Activated CD8-positive, alpha-beta memory T cell treated with anti-CD3 and anti-CD28 coated beads, Interleukin-2, amount 10 ng/mL, durations not matched to agents 7 days and 5 days (primary cell): ENCODE measurements at places on chromosomes 16 and 17. TPM values are rescaled to one million over a fixed set of nuclear protein-coding genes. Genes with fewer than 3 reads are reported as not detected.

- H3K4me1 ChIP-seq, result no peaks in the 10 kb centered on the region
- H3K36me3 ChIP-seq, result no peaks in the 10 kb centered on the region
- no peaks in the 10 kb centered on the region for H3K27me3 ChIP-seq
Observed at GRCh38 chr16:62077998-62078397, 41.8 kb upstream of the CDH8 start.

DNA sequence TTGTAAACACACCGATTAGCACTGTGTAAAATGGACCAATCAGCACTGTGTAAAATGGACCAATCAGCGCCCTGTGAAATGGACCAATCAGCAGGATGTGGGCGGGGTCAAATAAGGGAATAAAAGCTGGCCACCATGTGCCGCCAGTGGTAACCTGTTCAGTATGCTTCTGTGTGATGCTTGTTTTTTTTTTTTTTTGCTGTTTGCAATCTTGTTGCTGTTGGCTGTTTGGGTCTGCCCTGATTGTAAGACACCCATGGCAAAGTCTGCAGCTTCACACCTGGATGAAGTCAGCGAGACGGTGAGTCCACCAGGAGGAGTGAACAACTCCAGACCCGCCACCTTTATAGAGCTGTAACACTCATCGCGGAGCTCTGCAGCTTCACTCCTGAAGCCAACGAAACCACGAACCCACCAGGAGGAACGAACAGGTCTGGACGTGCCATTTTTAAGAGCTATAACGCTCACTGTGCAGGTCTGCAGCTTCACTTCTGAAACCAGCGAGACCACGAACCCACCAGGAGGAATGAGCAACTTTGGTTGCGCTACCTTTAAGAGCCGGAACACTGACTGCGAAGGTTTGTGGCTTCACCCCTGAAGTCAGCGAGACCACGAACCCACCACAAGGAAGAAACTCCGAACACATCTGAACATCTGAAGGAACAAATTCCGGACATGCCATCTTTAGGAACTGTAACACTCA is 85.0 kb upstream of the MED9 start:
- peaks cover 30% of the 10 kb centered on the region for H3K27me3 ChIP-seq
- peak; percentile 85 for DNase-seq
- peak overlapping the region; percentile 56 for H3K4me3 ChIP-seq
- H3K4me1 ChIP-seq, result peaks cover 44% of the 10 kb centered on the region
- H3K27ac ChIP-seq, result peak overlapping the region; percentile 60

Gene RASL10B
- 0.37 TPM for total RNA-seq

GRCh38 chr16:3460121-3460520 is 16.6 kb downstream of the NAA60 start:
- no peak overlapping the region for H3K4me3 ChIP-seq
- peaks cover 56% of the 10 kb centered on the region for H3K4me1 ChIP-seq
- DNase-seq, result no peak
- H3K27ac ChIP-seq, result peak overlapping the region; percentile 91
- H3K36me3 ChIP-seq, result peaks cover 8% of the 10 kb centered on the region
- no peaks in the 10 kb centered on the region for H3K27me3 ChIP-seq

Gene KRT20
- total RNA-seq, result not detected

- H3K4me3 ChIP-seq, result no peak overlapping the region
- no peak overlapping the region for H3K27ac ChIP-seq
- DNase-seq, result no peak
- H3K36me3 ChIP-seq, result peaks cover 69% of the 10 kb centered on the region
Observed at GRCh38 chr16:28104404-28104803, 40.9 kb upstream of the GSG1L start.

GRCh38 chr17:14301279-14302090 is 604 bp downstream of the HS3ST3B1 start:
- DNase-seq, result peak; percentile 53
- H3K27ac ChIP-seq, result peak overlapping the region; percentile 86
- peaks cover 43% of the 10 kb centered on the region for H3K27me3 ChIP-seq
- peaks cover 58% of the 10 kb centered on the region for H3K4me1 ChIP-seq
- peaks cover 4% of the 10 kb centered on the region for H3K36me3 ChIP-seq

GRCh38 chr17:58753026-58753425 is 2.6 kb upstream of the PPM1E start:
- DNase-seq, result no peak
- no peaks in the 10 kb centered on the region for H3K36me3 ChIP-seq
- H3K4me3 ChIP-seq, result no peak overlapping the region

DNA sequence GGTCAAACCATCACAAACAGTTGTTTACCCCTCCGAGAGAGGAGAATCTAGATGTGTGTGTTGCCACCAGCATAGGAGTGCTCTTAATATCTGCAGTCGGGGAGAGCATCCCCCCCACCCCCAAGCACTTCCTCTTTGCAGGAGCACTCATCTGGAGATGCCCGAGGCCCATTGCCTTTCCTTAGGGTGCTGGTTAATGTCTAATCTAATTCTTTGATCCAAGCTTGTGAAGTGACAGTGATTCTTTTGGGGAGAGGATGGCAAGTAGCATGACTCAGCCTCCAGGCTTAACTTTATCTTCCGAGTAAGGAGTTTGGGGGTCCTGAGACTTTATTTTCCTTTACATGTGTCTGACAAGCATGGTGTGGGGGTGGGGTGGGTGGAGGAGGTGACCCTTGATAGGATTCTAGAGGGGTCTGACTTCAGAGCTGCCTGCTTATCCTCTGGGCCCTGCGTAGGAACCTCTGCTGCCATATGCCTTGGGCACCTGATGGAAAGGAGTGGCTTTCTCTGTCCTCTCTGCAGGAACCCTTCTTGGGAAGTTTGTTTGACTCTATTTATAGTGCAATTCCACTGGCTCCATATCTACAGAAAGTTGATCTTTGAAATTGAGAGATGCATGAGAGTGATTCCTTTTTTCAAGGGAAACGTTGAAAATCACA is 207.1 kb downstream of the SPECC1 start:
- H3K4me3 ChIP-seq, result no peak overlapping the region
- peaks cover 2% of the 10 kb centered on the region for H3K36me3 ChIP-seq
- DNase-seq, result no peak
- no peak overlapping the region for H3K27ac ChIP-seq
- no peaks in the 10 kb centered on the region for H3K4me1 ChIP-seq
- H3K27me3 ChIP-seq, result no peaks in the 10 kb centered on the region

Gene DNAAF8
- total RNA-seq, result 0.30 TPM

DNA sequence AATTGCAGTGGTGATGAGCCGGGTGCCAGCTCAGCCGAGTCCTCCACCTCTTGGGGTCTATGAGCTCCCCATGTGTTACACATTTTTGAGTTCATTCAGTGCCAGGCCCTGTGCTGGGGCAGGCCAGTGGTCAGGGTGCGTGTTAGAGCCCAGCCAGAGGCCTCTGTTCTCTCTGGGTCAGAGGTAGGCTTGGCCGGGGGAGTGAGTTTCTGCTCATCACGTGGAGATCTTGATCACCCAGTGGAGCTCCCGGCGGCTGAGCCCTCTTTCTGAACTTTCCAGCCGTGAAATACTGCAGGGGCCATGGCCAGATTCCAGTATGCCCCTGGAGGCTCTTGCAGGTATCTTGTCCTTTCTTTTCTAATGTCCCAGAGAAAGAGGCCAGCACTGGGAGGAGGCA is 93.0 kb downstream of the RAP1GAP2 start:
- no peaks in the 10 kb centered on the region for H3K36me3 ChIP-seq
- H3K27ac ChIP-seq, result no peak overlapping the region
- H3K4me1 ChIP-seq, result no peaks in the 10 kb centered on the region
- no peak overlapping the region for H3K4me3 ChIP-seq
- DNase-seq, result no peak
- H3K27me3 ChIP-seq, result no peaks in the 10 kb centered on the region

GRCh38 chr16:53515811-53516210 is 12.8 kb upstream of the AKTIP start:
- no peaks in the 10 kb centered on the region for H3K27me3 ChIP-seq
- peaks cover 19% of the 10 kb centered on the region for H3K36me3 ChIP-seq
- no peak overlapping the region for H3K4me3 ChIP-seq
- DNase-seq, result no peak

- DNase-seq, result no peak
- no peak overlapping the region for H3K4me3 ChIP-seq
- no peaks in the 10 kb centered on the region for H3K27me3 ChIP-seq
- H3K4me1 ChIP-seq, result no peaks in the 10 kb centered on the region
- no peak overlapping the region for H3K27ac ChIP-seq
Observed at GRCh38 chr16:82302042-82302727, 132.2 kb upstream of the MPHOSPH6 start.

DNA sequence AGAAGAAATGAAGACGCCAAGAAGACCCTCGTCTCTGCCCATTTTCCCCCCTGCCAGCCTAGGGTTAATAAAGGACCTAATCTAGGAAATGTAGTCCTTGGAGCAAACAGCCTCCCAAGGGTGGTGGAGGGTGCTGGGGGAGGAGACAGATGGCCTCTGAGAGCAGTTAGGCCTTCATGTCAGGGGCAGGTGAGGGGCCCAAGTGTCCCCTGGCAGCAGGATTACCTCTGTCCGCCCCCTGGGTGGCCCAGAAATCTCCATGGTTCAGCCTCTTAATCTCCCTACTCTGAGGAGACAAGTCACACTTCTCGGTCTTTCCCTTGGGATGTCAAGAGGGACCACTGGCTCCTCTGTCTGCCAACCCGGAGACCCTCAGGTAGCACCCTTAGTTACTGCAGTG is 365.4 kb upstream of the TNRC6C start:
- DNase-seq, result no peak
- no peaks in the 10 kb centered on the region for H3K36me3 ChIP-seq
- H3K27me3 ChIP-seq, result peaks cover 75% of the 10 kb centered on the region
- no peak overlapping the region for H3K27ac ChIP-seq
- no peak overlapping the region for H3K4me3 ChIP-seq
- H3K4me1 ChIP-seq, result peaks cover 22% of the 10 kb centered on the region

- peaks cover 2% of the 10 kb centered on the region for H3K4me1 ChIP-seq
- DNase-seq, result no peak
- no peak overlapping the region for H3K27ac ChIP-seq
Observed at GRCh38 chr16:777826-778225, 10.4 kb downstream of the RPUSD1 start.

DNA sequence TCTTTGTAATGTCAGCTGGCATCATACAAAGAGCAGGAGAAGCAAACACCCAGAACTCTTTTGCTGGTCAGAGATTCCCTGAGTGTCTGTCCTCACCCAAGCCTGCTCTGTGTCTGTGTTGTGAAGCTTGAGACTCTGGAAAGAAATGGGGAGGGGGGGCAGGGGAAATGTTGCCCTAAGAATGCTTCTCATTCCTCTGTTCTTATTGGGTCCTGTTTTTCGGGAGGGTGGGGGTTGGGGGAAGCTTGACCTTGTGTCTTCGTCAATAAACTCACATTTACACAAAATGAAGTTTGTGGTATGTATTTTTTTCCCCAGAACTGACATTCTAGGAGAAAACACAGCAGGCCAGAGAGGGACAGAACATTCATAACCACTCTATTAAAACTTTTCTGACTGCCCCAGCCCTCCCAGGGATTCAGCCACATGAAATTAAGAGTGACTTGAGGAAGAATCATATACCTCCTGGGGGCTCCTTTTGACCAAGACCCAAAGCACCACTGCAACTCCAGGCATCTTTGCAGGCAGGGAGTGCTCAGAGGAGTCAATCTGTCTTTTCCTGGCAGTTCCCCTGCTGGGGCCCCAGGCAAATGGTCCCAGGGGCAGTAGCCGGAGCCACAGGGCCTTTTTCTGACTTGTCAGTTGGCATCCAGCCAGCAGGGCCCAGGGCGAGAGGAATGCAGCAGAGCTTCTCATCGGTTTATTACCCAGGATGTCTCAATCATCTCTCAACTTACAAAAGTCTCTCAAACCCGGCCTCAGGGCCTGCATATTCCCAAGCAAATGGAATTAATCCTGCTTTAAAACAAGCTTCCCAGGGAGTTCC is 5.1 kb upstream of the RASL10B start:
- H3K27me3 ChIP-seq, result peaks cover 10% of the 10 kb centered on the region
- H3K4me3 ChIP-seq, result no peak overlapping the region
- DNase-seq, result no peak
- no peak overlapping the region for H3K27ac ChIP-seq
- peaks cover 9% of the 10 kb centered on the region for H3K4me1 ChIP-seq

GRCh38 chr17:58669853-58670252 is 22.0 kb downstream of the TEX14 start:
- no peak overlapping the region for H3K27ac ChIP-seq
- H3K4me3 ChIP-seq, result no peak overlapping the region
- peaks cover 21% of the 10 kb centered on the region for H3K27me3 ChIP-seq
- H3K4me1 ChIP-seq, result peaks cover 7% of the 10 kb centered on the region
- DNase-seq, result no peak

- no peaks in the 10 kb centered on the region for H3K27me3 ChIP-seq
- no peak for DNase-seq
- peaks cover 2% of the 10 kb centered on the region for H3K4me1 ChIP-seq
- H3K27ac ChIP-seq, result no peak overlapping the region
Observed at GRCh38 chr17:31224366-31224765, 72.7 kb downstream of the OMG start.

- H3K36me3 ChIP-seq, result no peaks in the 10 kb centered on the region
- no peaks in the 10 kb centered on the region for H3K4me1 ChIP-seq
- H3K27me3 ChIP-seq, result no peaks in the 10 kb centered on the region
- no peak for DNase-seq
Observed at GRCh38 chr16:23107936-23108335, 41.3 kb downstream of the USP31 start.

DNA sequence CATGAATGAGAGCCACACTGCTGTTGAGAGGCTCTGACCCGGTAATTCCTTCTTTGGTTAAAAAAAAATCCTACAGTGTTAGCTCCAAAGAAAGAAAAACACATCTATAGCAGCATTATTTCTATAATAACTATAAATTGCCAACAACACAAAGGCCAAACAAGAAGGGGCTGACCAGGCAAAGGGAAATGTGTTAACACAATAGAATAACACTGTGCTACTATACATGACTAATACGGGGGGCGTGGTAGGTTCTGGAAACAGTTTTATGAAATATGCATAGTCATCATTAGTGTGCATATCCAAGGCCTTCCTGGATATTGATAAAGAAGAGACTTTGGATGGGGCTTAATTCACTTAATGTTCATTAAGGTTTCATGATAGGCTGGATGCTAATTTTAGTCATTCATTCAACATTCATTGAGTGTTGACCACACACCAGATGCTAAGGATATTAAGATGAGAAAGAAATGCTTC is 50.0 kb upstream of the CCL1 start:
- no peak overlapping the region for H3K27ac ChIP-seq
- DNase-seq, result no peak

DNA sequence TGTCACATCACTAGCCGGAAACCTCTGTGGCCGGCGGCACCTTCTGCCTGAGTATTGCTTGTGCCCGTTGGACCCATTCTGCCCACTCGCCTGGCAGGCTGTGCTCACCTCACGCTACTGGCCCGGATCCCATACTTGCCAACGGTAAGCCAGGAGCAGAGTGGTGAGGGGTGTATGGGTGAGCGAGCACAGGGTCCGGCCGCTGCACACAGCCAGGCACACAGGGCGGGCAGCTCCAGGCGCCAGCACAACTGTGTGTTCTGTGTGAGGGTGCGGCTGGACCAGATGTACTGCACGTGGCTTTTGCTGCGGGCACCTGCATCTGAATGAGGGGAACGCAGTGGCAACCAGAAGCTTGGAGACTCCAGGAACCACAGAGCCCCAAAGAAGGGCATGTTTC is 455.7 kb downstream of the CDH8 start:
- H3K4me1 ChIP-seq, result no peaks in the 10 kb centered on the region
- no peak for DNase-seq
- no peak overlapping the region for H3K4me3 ChIP-seq
- no peak overlapping the region for H3K27ac ChIP-seq
